ENCODE measurements at places on chromosomes 1 and 21.

DNA sequence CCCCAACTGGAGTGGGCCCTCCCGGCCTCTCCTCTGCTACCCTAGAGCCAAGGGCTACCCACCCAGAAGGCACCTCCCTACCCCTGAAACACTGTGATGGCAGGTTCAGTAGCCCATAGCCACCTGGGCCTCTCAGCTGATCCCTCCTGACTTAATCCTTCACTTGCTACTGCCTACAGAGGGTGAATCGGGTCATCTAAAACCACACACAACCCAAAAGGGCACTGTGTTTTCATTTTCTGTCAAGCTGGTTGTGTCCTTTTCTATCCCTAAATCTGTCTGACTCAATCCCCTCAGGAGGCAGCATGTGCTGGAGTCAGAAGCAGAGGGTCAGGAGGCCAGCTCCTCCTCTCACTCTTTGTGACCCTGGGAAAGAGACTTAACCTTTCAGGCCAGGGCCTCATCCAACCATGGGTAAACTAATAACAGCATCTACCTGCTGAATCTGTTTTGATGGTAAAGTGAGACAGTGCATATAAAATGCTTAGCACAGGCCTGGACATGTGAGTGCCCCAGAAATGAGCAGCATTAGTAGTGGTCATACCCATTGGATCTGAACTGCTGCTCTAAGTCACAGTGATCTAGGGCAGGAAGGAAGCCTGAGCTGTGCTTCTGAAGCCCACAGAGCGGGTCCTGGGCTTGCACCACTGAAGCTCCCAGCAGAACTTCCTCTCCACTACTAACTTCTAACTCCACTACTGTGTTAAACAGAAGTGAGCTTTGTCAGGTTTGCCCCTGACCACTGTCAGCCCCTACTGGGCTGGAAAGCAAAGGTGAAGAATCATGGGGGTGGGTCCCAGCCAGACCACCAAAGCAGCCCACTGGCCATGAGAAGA, 11.0 kb downstream of the PMVK start:
- no peak for DNase-seq

DNA sequence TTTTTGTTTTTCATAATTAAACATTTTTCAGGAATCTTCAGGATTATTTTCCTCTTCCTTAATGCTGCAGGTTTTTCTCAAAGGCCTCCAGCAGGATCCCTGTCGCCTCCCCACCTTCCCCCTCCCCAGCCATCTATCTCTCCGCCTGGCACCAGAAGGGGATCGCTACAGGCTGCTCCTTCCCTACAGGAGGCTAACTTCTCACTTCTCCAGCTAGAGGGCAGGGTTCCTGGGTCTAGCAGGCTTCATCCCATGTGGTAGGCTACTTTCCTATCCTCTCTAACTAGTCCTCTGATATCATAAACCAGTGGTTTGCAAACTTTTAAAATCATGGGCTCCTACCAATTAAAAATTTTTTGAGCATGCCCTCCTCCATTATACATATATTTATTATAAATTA, 104.1 kb downstream of the KCNN3 start:
- peak; percentile 46 for DNase-seq

DNA sequence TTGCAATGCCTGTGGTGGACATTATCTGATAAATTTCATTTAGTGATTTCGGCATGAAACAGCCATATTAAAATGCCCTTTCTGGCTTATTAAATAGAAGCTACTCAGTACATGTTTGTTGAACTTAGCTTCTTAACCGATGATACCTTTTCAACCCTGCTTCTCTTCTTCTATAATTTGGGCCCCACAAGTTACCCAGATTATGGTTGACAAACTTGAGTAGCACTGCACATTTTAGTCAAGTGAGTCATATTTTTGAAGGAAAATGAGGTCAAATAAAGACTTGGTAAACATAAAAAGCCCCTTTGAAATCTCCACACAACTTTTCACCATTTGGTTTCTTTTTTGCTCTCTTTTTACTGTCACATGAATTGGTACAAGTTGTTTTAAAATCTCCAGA, 33.8 kb downstream of the GIPC2 start:
- peak; percentile 63 for DNase-seq

DNA sequence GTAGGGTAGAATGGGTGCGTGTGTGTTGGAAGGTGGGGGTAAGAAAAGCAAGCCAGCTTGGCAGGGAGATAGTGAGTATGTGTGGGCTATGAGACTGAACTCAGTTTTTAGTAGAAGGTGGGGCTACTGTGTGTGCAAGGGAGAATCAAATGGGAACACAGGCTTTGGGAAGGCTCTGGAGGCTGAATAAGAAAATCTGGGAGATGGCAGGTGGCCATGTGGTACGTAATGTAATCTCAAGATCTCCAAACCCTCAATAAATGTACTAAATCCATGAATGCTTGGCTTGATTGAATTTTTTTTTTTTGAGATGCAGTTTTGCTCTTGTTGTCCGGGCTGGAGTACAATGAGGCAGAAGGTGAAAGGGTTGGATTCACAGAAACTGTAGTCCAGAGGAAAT, 3.5 kb upstream of the ZSCAN20 start:
- DNase-seq = no peak

DNA sequence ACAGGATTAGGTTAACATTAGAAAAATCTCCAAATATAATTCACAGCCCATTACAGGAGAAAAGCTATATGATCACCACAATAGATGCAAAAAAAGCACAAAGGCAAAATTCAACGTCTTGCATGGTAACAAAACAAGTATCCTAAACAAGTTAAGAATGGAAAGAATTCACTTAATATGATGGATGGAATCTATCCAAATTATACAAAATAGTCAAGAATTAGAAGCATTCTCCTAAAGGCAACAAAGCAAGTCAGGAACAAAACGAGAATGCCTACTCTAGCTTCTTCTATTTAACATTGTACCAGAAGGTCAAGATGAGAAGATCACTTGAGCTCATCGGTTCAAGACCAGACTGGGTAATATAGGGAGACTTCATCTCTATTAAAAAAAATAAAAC, 442.8 kb downstream of the SETD4 start:
- peak; percentile 52 for DNase-seq

GRCh38 chr1:19882111-19883071, at the start of gene OTUD3:
Gene OTUD3, plus strand, starts transcription at chr1:19882395. Its CDS starts 119 bp downstream, at chr1:19882514.
- DNase-seq = peak; percentile 97

- DNase-seq = no peak
These were observed 24.7 kb downstream of the CASZ1 start for GRCh38 chr1:10771789-10772188.

GRCh38 chr1:16903458-16903796, 7.6 kb downstream of the RNU1-2 start:
- DNase-seq = no peak

DNA sequence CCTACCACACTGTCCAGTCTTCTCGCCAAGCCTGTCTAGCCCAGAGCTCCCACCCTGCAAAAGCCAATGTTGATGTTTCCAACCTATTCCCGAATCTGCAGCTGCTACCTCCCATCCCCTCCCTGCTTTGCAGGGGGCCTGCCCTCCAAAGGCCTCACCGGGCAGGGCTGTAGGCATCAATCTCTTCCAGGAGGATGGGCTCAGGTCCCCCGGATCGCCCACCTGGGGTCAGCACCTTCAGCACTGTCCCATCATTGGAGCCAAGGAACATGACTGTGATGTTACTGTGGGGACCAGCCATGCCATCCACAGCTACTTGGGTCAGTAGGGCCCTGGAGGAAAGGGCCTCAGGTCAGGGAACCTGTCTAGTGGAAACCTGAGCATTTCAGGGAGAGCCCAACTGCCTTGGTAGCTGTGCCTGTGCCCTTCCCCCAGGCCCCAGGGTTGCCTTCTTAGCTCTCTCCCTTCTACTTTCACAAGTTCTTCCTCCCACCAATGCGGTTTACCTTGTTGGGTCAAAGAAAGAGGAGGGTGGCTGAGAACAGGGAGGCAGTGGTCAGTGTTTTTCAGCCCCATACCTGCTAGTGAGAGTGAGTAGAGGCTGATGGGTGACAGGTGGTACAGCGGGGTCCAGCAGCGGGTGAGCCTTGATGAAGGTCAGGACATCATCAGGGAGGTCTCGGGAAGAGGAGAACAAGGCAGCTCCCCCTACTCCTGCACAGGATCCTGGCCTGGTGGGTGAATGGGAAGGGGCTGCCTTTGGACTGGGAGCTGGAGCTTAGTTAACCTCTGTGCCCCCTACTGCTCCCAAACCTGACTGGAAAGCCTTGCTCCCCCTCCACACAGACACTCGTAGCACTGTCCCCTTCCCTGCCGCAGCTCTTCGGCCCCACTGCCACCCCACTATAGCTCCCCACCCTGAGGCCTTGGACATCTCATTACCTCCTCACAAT, 10.7 kb downstream of the SEMA6C start:
- no peak for DNase-seq

- no peak for DNase-seq
These were observed 19.6 kb upstream of the DHCR24 start for GRCh38 chr1:54906586-54906985.

GRCh38 chr1:54120698-54121481, 31.9 kb downstream of the CDCP2 start:
- no peak for DNase-seq

All from EH (cell line).